Skeletal muscle tissue (tissue), 5 donors: ENCODE measurements at places on chromosomes 11 and 22. TPM values are rescaled to one million over a fixed set of nuclear protein-coding genes. Genes with fewer than 3 reads are reported as not detected.

The ABCC8 gene
- 3.7 TPM for total RNA-seq

The HSD17B12 gene
- 40.7 TPM for total RNA-seq

The RASGRP2 gene
- 12.0 TPM for total RNA-seq

The TMEM25 gene
- 8.9 TPM for total RNA-seq

The OR2AT4 gene
- total RNA-seq = not detected
